Activated T-cell treated with anti-CD3 and anti-CD28 coated beads for 1 hour (primary cell): ENCODE measurements at places on chromosomes 3 and 15.

GRCh38 chr15:52326756-52327155, 31.2 kb upstream of the MYO5C start:
- no peak for DNase-seq

GRCh38 chr3:127775398-127776109, 46.8 kb downstream of the MGLL start:
- no peak for DNase-seq

DNA sequence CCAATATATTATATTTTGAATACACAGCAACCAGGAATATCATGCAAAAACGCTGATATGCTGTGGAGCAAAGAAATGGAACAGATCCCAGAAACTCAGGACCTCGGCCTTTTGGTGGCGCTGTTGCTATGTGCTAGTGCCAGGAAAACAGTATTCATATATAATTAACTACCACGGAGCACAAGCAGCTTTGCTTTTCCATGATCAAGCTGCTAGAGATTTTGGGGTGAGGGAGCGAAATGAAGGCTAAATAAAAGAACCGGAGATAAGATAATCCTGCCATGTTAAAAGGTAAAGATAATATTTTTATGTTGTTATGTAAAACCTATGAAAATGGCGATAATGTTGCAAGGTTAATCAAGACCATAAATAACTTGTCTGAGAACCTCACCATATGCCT, 157.7 kb upstream of the FAM3D start:
- no peak for DNase-seq

DNA sequence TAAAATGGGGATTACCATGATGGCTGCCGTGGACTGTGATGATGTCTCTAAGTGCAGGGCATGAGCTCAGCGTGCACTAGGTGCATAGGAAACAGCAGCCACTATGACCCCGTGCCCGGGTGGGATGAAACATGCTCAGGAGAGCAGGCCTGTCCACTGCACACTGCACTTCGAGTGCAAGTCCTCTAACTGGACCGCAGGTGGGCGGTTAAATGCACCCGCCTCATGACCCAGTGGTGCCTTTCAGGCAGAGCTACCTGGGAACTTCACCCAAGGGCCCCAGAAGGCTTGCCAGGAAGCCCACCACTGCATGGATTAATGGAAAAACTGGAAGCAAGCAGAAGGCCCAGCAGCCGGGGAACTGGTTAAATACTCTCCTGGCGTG, 34.0 kb downstream of the PRKCD start:
- DNase-seq: no peak

DNA sequence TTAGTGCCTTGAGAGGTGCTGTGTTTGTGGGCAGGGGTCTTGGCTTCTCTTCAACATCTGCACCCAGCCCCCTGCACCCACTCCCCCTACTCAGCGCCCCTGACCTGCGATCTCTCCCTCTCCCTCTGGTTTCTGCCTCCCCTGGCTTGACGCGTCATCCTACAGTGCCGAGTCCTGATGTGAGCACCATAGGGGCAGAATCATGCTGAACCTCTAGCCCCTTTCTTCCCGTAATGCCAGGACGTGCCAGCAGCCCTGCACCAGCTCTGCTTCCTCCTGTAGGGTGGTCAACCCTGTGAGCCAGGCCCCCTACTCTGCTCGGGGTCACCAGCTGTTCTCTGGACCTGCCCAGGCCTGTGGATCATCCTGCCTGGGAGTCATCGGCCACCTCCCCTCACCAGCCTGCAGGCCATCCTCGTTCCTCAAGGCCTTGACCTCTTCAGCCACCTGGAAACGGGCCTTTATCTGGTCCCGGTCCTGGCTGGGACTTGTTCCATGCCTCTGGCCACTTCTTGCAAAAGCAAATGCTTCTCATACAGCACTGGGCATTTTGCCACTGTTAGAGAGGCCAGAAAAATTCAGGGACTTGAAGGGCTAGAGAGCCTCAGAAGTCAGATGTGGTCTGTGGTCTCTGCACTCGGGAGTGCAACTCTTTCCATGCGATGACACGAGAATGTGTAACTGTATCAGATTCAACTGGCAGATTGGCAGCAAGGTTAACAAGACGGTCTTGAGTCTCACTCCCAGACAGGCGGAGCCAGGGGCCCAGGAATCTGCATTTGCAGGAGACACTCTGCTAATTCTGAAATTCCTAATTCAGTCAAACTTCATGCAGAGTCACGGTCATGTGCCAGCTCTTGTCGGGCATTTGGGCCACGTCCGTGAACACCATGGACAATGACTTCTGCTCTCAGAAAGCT, 16.7 kb upstream of the KLF15 start:
- no peak for DNase-seq

GRCh38 chr15:71052356-71052755, 62.9 kb upstream of the THSD4 start:
- DNase-seq: no peak

GRCh38 chr15:44265757-44266156, 22.8 kb upstream of the GOLM2 start:
- DNase-seq: no peak

DNA sequence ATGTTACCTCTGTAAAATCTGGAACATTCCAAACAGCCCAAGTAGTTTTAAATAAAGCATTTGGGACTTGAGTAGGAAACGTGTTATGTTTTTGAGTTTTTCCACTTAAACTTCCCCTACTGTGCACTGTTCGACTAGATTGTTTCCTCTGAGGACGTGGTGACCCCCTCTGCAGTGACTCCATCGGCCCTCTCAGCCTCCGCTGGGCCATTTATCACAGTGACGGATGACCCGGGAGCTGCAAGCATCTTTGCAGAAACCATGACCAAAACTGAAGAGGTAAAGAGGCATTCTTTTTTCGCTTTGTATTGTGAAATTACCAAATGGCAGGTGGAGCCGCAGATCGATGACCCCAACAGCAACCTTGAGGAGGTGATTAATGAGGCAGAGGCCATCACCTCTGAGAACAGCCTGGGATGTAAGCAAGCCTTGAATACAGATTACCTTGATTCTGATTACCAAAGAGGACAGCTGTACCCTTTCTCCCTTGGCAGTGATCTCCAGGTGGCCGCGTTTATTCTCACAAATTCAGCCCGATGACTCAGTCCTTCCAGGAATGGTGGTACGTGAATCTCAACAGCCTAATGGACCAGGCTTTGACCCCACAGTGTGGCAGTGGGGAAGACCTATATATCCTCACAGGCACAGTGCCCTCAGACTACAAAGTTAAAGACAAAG, 79.1 kb upstream of the FAN1 start:
- DNase-seq: no peak

DNA sequence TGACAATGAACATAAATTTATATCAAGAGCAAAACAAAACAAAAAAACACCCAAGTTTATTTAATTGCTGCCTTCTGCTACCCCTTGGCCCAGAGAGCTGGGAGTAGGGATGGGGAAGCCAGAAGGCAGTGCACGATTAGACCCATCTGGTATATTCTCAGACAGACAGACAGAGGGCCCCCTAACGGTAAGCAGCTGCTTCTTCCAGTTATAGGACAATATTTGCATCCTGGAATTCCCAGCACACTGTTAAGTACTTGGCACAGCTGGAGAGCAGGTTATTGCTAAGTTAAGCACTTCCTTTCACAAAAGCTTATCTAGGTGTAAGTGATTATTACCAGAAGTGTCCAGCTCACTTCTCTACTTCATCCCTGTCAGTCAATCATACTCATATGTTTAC, 39.3 kb downstream of the C2CD4B start:
- no peak for DNase-seq

DNA sequence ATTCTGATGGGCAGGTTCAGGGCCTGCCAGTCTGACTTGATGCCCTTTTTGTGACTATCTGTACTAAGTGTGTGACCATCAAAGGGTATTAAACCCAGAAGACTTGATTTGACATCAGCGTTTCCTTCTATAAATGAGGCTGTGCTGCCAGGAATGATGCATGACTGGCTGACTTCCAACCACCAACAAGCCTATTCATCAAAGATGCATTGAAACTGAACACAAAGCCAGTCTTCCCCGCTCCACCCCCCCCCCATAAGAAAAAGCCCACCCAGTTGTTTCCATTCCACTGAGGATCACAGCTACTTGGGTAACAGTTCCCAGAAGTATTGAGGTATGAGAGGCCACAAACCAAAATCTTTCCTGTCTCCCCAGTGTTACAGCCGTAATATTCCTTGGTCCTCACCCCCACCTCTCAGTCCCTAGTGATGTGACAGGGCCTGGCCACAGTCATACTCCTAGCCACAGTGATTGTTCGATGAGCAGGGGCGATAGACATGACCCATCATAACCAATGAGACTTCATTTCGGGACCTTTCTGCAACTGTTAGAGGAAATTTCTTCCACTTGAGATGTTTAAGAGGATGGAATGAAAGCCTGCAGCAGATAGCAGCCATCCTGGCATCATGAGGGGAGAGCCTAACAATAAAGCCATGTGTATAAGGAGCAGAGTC, 22.6 kb downstream of the SH3BP5 start:
- no peak for DNase-seq

- DNase-seq: no peak
These were observed 495 bp upstream of the NXPE3 start for GRCh38 chr3:101778385-101779046.

DNA sequence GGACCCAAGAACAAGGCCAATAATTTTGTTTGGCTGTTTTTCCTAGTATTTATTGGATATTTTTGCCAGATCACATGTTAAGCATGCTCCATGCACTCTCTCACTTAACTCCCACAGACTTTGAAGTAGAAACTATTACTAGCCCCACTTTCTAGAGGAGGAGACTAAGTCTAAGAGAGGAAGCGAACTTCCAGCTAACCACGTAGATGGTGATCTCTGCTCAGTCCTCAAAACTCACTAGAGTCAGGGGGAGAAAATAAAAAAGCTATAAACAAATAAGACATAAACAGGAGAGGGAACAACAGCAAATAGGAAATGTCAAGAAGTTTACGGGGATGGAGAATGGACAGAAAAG, 481.0 kb upstream of the PROK2 start:
- DNase-seq: no peak

DNA sequence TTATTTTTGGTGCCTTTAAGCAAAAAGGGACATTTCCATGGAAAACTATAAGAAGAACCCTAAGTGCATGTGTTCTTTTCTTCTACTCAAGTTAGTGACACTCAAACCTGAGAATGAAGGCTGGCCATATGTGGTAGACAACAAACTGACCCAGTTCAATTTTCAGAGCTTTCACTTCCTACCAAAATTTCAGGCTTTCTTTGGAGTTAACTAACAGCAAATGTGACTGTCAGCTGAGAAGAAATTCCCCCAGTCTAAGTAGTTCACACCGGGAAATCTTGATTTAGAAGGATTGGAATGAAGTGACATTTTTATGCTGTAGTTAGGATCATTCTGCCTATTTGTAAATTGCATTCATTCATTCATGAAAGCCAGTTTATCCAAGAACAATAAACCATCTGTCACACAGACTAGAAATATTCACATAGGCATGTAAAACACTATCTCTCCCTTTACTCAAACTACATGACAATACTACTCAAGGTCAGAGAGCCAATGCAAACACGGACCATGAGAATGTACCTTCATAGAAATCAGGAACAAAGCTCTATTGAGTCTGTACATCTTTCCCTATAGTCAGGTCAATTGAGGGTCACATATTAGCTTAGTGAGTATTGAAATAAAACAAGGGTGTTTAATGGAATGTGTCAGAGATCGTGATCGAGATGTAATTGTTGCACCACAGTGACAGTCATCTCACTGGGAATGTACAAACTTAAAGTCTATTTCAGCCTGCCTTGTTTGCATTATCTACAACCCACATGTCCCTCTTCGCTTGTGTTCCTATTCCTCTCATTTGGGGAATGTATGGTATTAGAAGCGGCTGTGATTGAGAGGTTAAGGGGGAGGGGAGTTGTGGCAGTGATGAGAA, 113.8 kb upstream of the TGFBR2 start:
- no peak for DNase-seq

DNA sequence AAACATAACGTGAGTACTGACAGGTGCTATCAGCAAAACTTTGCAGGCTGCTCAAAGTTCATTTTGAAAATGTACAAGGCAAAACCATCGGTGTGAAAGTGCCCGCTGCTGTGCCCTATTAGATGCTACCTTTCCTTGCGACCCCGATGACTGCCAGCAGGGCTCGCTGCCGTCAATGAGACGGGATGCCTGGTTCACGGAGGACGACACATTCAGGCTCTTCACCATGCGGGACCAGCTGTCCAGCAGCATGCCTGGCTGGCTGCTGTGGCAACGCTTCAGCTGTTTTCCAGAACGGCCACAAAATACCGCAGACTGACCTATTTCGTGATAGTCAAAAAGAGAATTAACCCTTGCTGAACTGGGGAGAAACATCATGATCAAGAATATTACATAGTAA, 92.7 kb upstream of the OCA2 start:
- no peak for DNase-seq

DNA sequence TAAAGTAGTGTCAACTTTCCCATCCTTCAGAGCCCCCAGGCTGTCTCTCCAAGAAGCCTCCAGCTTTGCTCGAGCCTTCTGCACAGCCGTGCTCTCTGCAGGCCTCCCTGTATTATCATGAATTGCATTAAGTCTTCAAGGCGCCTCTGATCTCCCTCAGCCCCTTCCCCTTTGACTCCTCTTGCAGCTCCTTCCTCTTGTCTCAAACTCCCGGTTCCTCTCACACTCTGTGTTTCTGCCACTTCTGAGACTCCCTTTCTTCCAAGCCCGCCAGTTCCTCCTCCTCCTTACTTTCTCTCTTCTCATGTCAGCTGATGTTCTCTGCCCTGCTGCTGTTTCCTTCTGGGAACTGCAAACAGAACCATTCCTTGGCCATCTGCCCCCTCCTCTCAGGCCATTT, 418.8 kb downstream of the EPHB1 start:
- no peak for DNase-seq

- no peak for DNase-seq
These were observed 282.5 kb upstream of the ICE2 start for GRCh38 chr15:60761505-60761845.

GRCh38 chr3:26381411-26381810, 241.2 kb upstream of the LRRC3B start:
- DNase-seq: no peak

GRCh38 chr3:194713299-194714136, 27.8 kb downstream of the FAM43A start:
- DNase-seq: no peak

DNA sequence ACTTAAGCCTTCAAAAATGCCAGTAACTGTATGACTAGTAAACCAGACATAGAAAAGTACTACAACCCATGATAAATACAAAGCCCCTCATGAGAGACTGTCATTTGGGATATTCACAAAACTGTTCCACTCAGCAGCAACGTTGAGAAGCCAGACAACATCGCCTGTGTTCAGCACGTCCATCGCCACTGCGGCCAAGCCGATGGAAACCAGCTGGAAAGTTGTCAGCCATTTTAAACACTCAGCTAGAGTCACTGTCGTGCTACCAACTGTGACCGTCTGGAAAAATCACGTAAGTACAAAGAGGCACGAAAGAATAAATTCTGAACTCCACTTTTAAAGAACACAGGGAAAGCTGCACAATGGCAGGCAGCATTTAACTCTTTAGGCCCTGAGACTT, 340.7 kb upstream of the WNT5A start:
- DNase-seq: no peak

DNA sequence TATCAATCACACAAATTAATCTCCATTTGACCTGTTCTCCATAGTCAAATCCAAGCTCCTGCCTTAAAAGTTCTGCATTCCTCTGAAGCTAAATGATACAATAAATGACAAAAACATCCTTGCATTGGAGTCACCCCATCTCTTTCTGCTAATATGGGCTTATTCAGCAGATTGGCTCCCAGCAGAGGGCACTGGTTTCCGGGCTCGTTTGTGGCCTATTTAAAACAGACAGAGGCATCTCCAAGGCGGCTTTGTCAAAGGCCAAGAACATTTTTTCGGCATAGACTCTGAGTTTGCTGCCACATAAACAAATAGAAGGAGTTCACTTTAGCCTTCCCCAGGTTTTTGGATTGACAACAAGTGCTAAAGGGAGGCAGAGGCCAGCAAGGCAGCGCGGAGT, 204.4 kb upstream of the RASGRP1 start:
- no peak for DNase-seq

GRCh38 chr3:196936288-196936687, 6.0 kb downstream of the NCBP2 start:
- no peak for DNase-seq
